ENCODE measurements at places on chromosomes 3 and 15.

- DNase-seq = no peak
These were observed 37.1 kb downstream of the LYSMD4 start for GRCh38 chr15:99696096-99696495.

DNA sequence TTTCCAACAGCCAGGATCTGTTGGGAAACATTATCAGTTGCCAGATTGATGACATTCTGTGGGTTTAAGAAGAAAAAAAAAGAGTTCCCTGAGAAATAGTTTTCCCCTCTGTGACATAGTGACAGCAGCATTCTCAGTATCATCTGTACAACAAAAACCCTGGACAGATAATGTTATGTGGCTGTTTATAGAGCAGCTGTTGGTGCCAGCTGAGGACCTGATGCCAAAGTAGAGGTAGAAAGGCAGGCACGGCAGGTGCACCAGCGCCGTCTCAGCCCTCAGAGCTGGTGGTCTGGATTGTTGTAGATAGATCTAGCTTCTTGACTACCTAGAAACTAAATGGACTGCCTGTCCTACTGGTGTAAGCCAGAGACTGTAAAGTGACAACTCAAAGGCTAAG is 56.2 kb upstream of the FILIP1L start:
- no peak for DNase-seq

DNA sequence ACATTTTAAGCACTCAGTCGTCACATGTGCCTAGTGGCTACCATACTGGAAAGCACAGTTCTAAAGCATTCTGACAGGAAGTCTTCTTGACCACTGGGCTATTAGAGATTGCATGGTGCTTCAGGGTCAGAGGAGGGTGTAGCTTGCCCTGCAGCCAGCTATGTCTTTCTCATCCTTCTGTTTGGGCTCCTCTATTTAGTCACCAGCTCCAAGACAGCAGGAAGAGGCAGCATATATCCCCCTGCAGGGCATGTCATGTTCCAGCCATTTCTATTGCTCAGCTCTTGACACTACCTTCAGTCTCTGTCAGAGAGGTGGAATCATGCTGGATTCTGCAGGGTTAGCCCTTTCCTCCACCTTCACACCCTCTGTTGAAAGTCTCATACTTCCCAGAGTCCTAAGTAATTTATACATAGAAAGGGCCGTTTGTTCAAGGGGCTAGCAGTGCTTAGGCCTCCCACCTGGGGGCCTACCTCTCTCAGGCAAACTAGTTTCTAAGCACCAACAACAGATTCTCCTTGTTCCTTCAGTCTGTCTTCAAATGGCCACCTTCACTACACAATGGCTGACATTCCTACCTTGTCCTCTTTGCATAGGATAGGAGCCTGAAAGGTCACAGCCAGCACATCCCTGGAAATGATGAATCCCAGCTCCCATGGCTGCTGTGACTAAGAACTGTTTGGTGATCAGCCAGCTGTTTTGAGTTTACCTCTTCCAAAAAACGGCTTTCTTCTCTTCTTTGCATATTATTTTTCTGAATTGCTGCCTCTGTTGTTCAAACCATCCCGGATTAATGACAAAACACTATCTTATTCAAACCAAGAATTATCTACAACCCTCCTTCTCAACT is 115.7 kb upstream of the BFSP2 start:
- no peak for DNase-seq

DNA sequence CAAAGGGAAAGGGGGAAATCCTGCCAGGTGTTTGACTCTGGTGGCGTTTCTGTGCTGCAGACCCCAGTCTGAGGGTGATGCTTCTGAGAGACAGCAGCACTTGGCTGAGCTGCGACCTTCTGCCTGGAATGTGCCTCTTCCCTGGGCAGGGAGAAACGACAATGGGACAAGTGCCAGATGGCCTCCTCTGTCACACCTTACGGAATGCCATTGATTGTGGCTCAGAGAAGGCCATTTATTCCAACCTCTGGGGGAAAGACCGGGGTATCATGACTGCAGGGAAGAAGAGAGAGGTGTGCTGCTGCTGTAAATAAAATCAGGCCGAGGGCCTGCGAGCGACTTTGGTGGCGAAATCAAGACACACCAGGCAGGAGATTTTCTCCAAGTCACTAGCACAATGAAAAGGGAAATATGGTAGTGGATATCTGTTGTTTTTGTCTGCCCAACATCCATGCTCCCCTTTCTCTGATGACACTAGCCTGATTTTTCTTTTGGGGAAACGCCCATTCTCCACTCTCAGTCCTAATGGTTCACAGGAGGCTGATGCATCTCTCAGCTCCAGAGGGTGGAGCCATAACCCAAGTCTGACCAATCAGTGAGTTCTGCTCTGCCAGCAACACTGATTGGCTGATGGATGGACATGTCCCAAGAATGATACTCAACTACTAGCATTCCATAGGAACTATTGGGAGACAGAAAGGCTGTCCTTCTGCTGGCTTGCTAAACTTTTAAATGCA is 336.1 kb downstream of the FOXP1 start:
- DNase-seq = no peak

- DNase-seq = no peak
These were observed 204.7 kb upstream of the MCTP2 start for GRCh38 chr15:94026458-94027304.

- DNase-seq = no peak
These were observed 27.6 kb upstream of the P2RY13 start for GRCh38 chr3:151356794-151357462.

DNA sequence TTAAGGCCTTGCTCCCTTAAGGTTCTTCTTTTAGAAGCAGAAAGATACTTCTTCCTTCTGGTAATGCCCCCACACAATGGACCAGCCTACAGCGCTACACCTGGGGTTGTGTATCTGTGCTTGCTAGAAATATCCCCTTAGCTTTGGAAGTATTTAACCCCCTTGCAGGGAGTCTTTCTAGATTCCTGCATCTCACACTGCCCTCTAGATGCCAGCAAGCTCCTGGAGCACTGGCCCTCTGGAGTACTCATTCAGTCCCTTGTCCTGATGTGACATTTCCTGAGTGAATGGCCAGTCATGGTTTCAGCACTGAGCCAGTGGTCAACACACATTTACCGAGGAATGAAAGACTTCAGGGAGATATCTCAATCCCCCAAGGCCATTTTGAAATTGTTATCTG is 30.4 kb upstream of the RBP2 start:
- DNase-seq = no peak

- DNase-seq = no peak
These were observed 27.4 kb upstream of the FOXB1 start for GRCh38 chr15:59976480-59977271.

DNA sequence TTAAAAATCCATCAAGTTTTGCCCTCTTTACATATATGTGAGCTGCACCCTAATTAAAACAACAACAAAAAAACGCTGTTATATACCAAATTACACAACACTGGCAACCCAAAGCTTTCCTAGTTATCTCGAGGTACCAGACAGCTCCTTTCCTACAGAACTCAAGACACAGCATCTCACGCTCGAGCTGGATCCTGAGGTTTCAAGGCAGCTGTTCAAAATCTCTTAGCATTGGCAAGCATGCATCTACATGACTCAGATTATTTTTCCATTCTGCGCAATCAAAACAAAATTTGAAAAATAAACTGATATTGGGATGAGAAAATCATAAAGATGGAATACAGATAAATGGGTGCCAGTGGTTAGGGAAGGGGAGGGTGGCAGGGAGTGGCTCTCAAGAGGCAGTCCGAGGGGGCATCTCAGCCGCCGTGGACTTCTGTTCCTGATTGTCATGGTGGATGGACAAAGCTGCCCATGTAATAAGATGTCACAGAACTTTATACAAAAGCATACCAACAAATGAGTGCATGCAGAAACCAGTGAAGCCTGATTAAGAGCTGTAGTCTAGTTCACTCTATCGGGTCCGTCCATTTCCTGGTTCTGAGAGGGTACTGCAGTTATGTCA is 91.5 kb downstream of the ADAMTS17 start:
- DNase-seq = no peak

DNA sequence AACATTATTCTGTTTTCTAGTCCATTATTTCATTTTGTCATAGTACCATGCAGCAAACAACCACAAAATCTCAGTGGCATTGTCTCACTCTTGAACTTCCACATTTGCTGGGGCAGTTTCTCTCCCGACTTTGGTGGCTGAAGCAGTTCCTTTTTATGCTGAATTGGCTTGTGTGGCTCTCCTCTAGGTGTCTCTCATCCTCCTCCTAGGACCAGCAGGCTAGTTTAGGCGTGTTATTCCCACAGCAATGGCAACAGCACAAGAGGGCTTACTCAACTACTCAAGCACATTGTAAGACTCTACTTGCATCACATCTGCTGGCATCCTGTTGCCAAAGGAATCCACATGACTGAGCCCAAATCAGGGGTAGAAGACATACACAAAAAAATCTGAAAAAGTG is 201.8 kb upstream of the KCNH8 start:
- DNase-seq = no peak

GRCh38 chr3:160820022-160820421 is 64.0 kb downstream of the PPM1L start:
- no peak for DNase-seq

GRCh38 chr3:133531981-133532380 is 41.5 kb upstream of the CDV3 start:
- DNase-seq = no peak

Data from activated CD8-positive, alpha-beta memory T cell treated with anti-CD3 and anti-CD28 coated beads for 1 hour (primary cell).